ENCODE measurements at places on chromosomes 13 and 19.
A peak's percentile ranks its signal among the peaks of the same experiment; 100 is the strongest.

DNA sequence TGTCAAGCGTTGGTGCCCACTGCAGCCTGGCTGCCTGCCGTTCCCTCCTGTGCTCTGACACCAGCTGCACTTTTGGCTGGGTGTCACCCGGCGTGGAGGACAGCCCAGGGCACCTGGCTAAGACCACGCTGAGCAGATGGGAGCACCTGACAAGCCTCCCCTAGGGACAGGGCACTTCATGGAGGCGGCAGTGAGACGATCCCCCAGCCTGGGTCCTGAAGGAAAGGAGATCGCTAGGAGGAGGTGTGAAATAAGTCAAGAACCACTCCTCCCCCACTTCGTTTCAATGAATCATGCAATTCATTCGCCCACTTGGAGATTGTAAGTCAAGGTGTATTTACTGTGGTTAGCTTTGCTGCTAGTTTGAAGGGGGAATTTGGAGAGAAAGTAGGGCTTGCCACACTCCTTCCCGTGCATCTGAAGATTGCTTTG, 38.8 kb downstream of the VSTM2B start:
- no peak for DNase-seq

DNA sequence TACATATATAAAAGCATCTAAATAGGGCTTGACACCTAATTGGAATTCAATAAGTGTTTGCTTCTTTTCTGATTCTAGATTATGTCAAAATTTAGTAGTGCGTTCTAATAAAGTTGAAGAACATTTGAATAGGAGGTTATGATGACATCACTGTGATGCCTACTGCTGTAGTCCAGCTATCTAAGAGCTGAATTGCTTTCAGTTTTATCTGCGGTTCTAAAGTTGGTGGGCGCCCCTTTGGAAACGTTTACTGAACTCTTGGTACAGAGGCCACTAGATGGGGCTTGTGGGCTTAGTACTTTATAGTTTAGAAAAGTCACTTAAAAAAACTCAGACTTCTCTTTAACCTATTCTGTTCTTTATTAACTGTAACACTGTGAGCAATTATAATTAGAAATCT, 776.9 kb downstream of the GPC5 start:
- DNase-seq: no peak

GRCh38 chr19:8158411-8159074, 9.2 kb upstream of the FBN3 start:
- DNase-seq: peak; percentile 84

DNA sequence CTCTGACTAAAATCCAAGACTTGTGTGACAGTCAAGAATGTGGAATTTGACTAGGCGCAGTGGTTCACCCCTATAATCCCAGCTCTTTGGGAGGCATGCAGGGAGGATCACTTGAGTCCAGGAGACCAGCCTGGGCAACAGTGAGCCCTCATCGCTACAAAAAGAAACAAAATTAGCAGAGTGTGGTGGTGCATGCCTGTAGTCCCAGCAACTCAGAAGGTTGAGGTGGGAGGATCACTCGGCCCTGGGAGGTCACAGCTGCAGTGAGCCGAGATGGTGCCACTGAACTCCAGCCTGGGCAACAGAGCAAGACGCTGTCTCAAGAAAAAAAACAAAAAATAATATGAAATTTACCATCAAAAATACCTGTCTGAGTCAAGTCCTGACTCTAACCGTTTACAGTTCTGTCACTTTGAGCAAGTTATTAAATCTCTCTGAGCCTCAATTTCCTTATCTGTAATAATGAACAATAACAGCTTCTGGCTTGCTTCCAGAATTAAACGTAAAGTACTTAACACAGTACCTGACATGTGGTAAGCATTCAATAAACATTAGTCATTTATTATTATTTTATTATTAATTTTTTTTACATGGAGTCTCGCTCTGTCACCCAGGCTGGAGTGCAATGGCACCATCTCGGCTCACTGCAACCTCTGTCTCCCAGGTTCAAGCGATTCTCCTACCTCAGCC, 204.6 kb upstream of the TSC22D1 start:
- no peak for DNase-seq

DNA sequence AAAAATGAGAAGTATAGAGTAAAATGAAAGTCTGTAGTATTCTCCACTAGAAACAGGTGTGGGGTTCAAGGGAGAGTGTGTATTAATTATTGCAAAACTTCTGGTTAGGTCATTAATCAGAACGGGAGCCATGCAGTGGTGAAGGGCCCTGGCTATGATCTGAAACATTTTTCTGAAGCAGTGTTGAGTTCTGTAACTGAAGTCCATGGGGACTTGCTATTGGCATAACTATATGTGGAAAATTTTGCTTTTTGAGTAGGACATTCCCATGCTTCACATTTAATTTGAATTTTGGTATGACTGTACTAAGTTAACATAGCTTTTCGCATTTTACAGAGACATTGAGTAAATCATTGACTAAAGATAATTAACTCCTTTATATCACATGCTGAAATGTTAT, 67.5 kb downstream of the LRCH1 start:
- no peak for DNase-seq

DNA sequence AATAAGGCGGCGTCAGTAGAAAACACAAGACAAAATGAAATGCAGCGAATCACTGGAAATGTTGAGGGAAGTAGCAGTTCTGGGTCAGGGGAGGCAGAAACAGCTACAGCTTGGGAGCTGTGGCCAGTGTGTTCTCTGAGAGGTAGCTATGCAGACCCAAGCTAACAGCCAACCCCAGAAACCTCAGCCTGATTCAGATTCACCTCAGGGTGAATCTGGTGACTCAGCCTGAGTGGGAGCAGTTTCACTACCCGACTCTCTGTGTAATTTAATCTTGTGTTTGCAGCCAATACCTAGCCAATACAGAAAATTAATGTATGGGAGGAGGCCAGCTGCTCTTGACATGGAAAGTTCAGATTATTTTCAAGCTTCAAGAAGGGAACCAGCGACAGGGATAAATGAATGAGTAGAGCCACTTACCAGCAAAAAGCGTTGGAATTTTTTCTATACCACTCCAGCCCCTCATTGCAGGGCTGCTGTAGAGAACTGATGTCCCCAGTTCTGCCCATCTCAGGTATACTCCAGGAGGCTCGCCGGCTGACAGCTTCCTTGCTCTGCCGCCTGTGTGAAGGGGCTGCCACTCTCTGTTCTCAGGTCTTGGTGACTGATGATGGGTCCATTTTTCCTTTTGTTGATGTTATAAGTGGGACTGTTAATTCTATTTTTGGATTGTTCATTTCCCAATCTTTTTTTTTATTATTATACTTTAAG, 8.9 kb downstream of the IGFL3 start:
- no peak for DNase-seq

DNA sequence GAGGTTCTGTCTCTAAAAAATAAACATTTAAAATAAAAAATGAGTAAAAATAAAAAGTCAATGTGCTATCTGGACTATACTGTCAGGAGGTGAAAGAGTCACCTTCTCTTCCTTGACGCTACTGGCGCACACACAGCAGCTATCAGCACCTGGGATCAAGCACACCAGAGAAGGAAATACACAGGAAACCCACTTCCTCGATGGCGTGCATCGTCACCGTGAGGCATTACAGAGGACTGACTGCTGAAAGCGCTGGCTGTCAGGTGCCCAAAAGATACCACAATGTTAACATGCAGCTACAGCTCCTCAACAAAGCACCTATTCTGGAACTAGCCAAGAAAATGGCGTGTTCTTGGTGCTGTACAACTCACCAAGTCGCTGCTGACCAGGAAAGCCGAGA, 6.1 kb downstream of the SLC35E1 start:
- DNase-seq: peak; percentile 90

- peak; percentile 85 for DNase-seq
Measured at GRCh38 chr19:19540715-19541515, 2.9 kb downstream of the CILP2 start.

GRCh38 chr13:94178625-94179244, 300.7 kb downstream of the DCT start:
- DNase-seq: no peak

DNA sequence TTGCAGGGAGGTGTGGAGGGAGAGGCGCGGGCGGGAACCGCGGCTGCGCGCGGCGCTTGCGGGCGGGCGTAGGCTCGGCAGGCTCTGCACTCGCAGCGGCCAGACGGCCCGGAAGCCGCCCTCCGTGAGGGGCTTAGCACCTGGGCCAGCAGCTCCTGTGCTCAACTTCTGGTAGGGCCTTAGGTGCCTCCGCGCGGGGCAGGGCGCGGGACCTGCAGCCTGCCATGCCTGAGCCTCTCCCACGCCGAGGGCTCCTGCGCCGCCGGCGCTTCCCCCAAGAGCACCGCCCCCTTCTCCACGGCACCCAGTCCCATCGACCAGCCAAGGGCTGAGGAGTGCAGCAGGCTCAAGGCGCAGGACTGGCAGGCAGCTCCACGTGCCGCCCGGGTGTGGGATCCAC, 940.8 kb upstream of the PCDH9 start:
- DNase-seq: no peak

DNA sequence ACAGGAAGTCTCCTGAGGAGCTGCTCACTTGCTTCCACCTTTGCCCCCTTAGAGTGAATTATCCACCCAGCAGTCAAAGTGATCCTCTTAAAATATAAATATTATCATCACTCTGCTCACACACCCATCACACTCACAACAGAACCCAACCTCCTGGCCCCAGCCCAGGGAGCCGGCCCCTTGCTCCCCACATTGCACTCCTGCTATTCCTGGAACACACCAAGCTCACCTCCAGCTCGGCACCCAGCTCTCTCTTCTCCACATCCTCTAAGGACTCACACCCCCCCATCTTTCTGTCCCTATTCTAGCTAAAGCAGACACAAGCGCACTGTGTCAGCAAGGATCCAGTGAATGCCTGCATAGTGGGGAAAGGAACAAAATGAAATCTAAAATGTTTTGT, 7.0 kb downstream of the TUBGCP3 start:
- DNase-seq: no peak

GRCh38 chr19:46979126-46980105, 40.2 kb upstream of the NPAS1 start:
- no peak for DNase-seq

GRCh38 chr13:114152285-114152645, 19.8 kb upstream of the RASA3 start:
- DNase-seq: no peak

DNA sequence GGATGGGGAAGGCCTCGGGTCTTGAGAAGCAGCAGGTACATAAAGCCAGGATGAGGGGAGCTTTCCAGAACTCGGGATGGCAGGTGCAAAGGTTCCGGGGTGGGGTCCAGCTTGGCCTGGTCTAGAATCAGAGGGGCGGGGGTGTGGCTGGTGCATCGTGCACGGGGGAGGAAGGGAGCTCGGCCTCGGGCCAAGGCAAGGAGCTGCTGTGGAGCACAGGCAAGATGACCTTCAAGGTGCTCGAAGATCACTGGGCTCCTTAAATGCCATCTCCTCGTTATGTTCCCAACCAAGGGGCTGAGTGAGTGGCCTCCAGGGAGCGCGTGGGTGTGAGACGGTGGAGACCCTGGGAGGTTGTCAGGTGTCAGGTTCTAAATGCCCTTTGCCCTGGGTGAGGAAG, 16.1 kb upstream of the SIGLEC11 start:
- DNase-seq: no peak

DNA sequence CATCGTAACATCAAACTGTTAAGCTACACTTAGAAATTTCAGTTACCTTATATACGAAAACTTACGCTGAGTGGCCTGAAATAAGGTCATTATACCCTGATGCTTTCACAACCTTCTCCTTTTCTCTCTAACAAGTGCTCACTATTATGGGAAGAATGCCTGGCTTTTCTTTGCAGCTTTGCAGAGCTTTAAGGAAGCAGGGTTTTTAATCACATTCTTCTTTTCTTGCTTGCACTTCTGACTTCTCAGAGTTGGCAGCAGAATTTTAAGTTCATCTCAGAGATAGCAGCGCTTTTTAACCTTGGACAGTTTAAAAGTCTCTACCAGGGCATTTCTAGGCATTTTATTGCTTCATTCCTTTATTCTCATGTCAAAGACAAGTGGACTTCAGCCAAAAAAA, 285.1 kb downstream of the SPRY2 start:
- no peak for DNase-seq

DNA sequence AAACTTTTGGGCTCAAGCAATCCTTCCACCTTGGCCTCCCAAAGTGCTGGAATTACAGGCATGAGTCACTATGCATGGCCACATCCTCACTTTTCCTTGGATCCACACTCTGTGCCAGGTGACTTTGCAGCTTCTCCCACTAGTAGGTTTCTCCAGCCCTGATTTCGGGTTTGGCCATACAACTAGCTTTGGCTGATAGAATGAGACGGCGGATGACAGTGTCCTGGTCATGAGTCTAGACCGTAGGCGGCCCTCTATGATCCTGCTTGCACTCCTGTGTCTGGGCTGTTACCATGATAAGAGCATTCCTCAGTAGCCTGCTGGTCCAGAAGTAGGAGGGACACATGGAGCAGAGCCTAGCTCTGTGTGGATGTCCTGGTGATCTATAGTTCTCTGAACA, 112.5 kb upstream of the KL start:
- DNase-seq: no peak

- peak; percentile 29 for DNase-seq
Measured at GRCh38 chr19:23776507-23777205, 18.0 kb upstream of the ZNF681 start.

GRCh38 chr13:94827566-94827965, 115.2 kb upstream of the SOX21 start:
- no peak for DNase-seq

- no peak for DNase-seq
Measured at GRCh38 chr19:24040621-24041020, 46.4 kb upstream of the ZNF254 start.

DNA sequence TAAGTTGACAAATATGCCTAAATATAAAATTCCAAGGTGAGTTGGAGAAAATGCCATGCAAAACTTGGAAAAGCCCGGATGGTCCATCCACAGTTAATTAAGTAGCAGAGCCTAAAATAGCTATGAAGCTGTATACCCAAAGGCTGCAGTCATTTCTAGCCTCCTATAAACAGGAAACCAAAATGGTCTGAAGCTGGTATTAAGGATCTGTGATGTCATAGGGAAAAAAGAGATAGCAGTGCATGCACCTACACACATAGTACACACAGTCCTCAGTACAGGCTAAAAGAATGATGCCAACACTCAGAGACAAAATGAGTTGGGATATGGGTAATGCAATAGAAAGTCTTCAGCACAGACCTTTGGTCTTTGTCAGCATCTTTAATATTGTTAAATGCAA, 736.9 kb downstream of the EFNB2 start:
- DNase-seq: no peak

DNA sequence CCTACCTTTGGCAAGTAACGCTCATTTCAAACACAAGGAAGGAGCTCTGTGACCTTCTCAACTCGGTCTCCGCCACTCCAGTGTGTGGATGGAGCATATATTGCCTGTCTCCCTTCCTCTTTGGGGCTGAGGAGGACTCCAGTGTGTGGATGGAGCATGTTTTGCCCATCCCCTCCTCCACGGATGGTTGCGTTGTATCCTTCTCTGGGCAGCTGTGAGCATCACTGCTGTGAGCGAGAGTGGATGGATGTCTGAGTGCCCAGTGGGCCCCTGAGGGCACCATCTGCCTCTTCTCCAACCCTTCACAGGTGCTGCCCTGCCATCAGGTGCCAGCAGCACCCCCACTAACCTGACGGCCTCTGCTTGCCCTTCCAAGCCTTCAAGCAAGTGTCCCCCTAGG, 186.2 kb downstream of the TEX29 start:
- DNase-seq: no peak
